Stromal cell of bone marrow (primary cell): ENCODE measurements at places on chromosomes 2 and 18.
A peak's percentile ranks its signal among the peaks of the same experiment; 100 is the strongest.

GRCh38 chr2:145157741-145158591, 638.0 kb upstream of the ZEB2 start:
- DNase-seq = peak; percentile 78

DNA sequence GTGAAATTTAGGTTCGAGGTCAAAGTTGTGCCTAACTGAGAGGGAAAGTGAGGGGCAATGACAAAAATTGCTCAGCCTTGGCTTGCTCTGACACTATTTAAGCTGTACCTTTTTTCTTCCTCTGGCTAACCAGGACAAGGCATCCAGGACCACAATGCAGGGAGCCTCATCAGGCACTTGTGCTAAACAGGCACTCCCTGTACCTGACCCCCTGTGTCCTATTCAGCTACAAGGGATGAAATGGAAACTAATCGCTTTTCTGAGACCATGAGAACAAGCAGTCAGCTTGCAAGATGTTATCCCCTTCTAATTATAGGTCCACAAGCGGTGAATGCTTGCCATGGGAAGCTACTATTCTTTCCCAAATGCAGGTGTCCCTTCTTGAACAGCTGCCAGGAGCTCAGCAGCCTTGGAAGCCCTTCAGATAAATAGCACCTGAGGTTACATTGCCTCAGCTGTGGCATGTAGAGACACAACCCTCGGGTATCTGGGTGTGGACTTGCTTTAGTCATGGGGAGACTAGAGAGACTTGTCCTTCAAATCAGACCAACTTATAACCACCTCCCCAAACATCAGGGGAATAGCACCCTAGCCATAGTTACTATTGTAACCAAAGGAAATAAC, 19.1 kb upstream of the ITGA6 start:
- DNase-seq = no peak

DNA sequence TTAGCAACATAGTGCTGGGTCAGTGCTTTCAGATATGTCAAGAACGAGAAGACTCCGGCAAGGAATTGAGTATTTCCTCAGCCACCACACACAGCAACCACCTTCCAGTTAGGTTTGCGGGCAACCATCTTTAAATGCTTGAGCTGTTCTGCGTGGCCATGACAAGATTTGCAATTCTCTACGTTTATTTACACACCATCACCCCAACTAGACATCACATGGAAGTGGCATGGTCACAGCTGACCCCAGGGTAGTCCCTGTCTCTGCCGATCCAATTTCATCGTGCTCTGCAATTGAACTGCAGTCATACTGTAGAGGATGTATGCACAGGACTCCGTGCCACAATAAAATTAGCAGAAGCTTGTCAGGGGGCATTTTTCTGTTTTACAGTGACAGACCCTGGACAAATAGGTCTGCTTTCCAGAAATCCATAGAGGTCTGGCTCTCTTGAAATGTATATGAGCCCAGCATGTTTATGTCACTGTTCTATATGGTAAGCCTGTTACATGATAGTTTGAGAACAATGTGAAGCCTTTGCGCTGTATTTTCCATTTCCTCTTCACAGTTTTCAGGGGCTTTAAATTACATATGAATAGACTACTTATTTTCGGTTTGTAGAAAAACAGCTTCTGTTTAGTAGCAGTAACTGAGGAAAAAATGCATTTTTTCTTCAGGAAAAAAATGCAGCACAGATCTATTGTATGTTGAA, 605.2 kb downstream of the NR4A2 start:
- no peak for DNase-seq

- peak; percentile 84 for DNase-seq
Observed at GRCh38 chr2:96260387-96261260, 5.2 kb downstream of the TMEM127 start.

DNA sequence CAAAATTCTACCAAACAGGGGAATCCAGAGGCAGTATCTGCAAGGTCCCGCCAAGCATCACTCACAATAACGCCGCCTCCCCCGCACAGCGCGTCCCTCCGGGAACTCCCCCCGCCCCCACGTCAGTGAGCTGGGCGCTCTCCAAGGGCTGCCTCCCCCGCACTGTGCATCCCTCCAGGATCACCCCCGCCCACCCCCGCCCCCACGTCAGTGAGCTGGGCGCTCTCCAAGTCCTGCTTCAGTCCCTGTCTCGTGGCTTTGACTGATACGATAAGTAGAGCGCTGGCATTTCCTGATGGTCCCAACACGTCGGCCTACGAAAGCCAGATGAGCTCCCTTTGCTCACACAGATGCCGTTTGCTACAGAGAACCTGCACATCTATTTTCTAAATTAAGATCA, 130.7 kb upstream of the TPO start:
- no peak for DNase-seq

GRCh38 chr2:115364093-115364492, 921.7 kb downstream of the DPP10 start:
- DNase-seq = no peak

GRCh38 chr2:176979981-176980710, 232.4 kb upstream of the HNRNPA3 start:
- no peak for DNase-seq

- DNase-seq = no peak
Observed at GRCh38 chr2:142848023-142848606, 29.3 kb upstream of the KYNU start.

GRCh38 chr2:111905990-111906735, 7.8 kb downstream of the MERTK start:
- no peak for DNase-seq

- no peak for DNase-seq
Observed at GRCh38 chr2:174005801-174006419, 40.7 kb upstream of the SP3 start.

- DNase-seq = peak; percentile 93
Observed at GRCh38 chr18:24027156-24027827, 12.7 kb downstream of the TTC39C start.

- DNase-seq = no peak
Observed at GRCh38 chr2:3186766-3187165, 190.9 kb downstream of the EIPR1 start.

GRCh38 chr2:62325398-62325797, 129.5 kb downstream of the B3GNT2 start:
- DNase-seq = no peak

DNA sequence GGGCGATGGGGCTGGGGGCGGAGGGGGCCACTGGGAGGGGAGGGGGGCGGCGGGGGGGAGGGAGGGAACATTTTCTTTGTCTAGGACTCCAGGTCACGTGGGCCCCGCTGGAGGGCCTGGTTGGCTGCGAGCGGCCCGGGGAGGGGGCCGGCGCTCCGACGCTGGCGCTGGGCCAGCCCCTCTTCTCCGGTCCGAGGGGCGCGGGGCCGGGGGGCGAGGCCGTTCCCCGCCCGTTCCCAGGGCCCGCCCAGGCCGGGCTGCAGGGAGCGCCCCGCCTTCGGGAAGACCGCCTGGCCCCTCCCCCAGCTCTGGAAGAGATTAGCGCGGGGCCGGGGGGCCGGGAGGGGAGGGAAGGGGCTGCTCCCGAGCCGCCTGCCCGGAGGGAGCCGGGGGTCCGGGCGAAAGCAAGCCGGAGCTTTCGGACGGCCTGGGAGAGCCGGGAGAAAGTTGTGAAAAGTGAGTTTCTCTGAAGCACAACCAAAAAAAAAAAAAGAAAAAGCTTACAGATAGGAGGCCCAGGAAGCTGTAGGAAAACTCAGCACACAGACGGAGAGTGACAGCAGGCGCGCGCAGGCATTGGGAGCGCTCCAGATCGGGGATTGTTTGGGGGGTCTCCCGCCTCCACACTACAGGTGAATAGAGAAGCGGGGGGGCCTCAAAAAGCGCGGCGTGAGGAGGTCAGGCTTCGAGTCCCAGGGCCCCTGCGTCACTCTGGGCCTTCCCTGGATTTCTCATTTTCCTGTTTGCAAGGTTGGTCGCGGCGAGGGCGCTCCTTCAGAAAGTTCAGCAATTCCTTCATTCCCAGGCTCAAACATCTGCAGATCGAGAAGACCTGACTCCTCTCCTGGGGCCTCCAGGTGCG, 84.1 kb upstream of the POMC start:
- DNase-seq = peak; percentile 26

DNA sequence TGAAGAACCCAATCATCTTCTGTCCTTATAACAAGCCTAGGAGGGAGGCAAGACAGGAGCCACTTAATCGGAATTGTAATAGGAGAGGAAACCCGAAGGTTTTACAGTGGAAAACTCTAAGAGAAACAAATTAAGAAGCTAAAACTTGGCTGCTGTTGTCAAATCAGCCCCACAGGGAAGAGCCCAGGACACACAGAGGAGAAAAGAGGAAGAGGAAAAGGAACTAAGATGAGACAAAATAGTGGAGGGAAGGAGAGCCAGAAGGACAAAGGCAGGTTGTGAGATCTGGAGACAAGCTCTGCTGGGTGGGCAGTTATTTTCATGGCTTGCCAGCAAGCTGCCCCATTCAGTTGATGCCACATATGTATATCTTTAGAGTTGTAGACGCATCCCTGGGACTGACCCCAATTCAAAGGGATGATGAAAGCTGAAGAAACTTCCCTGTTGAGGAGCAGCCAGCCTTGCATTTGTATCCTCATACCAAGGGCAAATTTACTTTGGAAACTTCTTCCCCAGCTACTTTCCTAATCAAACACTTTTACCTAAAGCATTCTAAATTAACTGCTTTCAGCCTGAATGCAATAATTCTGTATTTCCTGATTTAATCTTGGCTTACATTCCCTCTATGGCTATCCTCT, 499.8 kb upstream of the MEIS1 start:
- DNase-seq = no peak

GRCh38 chr2:71464389-71464788, 11.0 kb downstream of the DYSF start:
- DNase-seq = no peak

GRCh38 chr2:119264781-119265692, 41.4 kb downstream of the STEAP3 start:
- DNase-seq = no peak

DNA sequence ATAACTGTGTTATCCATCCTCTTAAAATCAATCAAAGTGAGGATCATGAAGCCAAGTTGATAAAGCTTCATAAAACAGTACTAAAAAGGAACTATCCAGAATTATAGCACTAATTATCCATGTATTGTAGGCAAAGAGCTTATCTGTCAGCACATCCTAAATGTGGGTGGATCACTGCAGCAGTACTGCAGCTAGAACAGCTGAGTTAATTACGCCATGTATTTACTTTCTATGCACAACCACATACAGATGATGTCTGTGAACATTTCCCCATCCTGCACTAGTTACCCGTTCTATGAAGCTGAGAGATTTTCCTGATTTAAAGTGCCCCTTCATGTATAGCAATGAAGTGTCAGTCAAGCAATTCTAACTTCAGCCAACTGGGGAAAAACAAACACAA, 96.6 kb downstream of the RAPH1 start:
- DNase-seq = no peak

DNA sequence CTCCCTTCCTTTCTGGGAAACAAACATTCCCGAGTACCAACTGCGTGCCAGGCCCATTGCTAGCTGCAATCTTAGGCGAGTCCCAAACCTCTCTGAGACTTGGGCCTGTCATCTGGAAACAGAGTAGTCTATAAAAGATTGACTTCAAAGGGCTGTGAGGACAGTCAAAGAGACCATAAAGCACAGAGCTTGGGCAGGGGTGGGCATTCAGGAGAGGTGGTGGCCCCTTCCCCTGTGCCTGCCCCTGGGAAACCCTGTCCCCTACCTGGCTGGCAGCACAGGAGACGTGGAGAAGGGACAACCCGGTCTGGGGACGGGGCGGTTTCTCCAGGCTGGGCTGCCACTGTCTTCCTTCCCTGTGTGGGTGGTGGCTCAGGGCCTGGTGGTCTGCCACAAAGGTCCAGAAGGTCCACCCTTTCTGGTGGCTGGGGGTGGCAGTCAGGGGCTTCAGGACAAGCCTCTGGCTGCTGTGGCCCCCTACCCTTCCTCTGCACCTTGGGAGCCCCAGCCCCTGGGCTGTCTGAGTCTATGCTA, 33.9 kb upstream of the FOSL2 start:
- no peak for DNase-seq

- no peak for DNase-seq
Observed at GRCh38 chr2:67471681-67472080, 74.5 kb downstream of the ETAA1 start.

DNA sequence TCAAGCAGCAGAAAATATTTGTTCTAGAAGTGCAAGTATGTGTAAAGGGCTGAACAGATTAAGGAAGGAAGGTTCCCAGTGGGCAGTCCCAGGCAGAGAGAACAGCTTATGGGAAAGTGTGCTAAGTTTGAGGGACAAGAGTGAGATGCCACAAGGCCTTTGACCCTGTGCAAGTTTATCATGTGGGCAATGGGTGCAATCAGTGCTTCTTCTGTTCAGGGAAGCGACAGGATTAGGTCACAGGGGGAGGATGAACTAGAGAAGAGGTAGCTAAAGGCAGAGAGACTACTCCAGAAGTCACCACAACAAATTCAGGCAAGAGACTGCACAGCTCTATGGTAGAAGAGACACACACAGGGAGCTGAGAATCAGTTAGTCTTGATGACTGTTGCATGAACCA, 44.3 kb downstream of the LPIN2 start:
- no peak for DNase-seq

- DNase-seq = no peak
Observed at GRCh38 chr2:41698678-41699422, 349.0 kb upstream of the PKDCC start.

DNA sequence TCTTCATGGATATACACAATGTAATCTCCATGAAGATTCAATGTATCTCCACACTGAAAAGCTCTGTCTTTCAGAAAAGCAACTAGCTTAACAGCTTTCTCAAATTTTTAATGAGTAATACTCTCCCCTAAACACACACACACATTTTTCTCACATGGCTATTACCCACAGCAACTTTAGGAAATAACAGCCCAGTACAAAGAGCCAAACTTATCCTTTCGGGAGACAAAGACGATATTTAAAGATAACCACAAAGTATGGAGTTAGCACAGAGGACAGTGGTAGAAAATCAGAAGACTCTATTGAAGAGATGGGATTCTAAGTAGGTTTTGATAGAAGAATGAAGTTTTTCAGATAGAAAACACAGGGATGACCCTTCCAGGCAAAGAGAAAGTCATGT, 394.9 kb upstream of the TRIB2 start:
- no peak for DNase-seq

DNA sequence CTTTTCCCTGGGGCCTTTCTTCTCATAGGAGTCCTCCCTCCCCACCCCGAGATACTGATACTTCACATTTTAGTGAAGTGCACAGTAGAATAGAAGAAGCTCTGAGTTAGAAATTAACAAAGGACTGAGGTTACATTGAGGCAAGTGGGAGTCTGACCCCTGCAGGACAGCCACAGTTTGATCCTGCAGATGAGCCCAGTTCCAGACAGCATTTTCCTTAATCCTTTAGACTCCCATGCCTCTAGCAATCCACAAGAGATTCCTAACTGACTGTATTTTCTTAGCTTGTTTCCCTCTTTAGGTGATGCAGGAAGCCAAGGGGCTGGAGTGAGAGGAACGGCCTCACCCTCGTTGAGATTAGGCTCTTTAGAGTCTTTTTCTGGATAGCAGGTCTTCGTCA, 204.0 kb downstream of the CYRIA start:
- no peak for DNase-seq

- peak; percentile 90 for DNase-seq
Observed at GRCh38 chr2:237500681-237501424, 13.8 kb downstream of the MLPH start.

- peak; percentile 48 for DNase-seq
Observed at GRCh38 chr2:146734042-146734820, 1110.6 kb upstream of the ACVR2A start.
